ENCODE measurements at places on chromosomes 5 and 9. TPM values are rescaled to one million over a fixed set of nuclear protein-coding genes. Genes with fewer than 3 reads are reported as not detected.
A peak's percentile ranks its signal among the peaks of the same experiment; 100 is the strongest.

CHSY3 gene
- total RNA-seq: 0.28 TPM

RHOBTB3 gene
- 3.6 TPM for total RNA-seq

SOHLH1 gene
- total RNA-seq: not detected

GABRG2 gene
- not detected for total RNA-seq

GPR151 gene
- total RNA-seq: not detected

OTULINL gene
- total RNA-seq: 0.88 TPM

DNA sequence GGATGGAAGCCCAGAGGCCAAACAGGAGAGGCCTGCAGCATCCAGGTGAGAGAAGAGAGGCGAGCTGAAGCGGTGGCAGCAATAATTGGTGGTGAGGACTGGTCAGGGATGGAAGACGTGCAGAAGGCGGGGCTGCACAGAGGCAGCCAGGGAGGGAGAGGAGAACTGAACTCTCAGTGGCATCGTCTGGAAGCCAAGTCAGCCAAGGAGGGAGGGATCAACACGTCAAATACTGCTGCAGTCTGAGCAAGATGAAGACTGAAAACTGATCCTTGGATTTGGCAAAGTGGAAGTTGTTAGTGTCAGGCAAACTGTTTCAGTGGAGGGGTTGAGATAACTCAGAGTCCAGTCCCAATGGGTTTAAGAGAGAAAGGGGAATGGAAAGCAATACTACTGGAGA lies 145.4 kb downstream of the CDK5RAP2 start:
- ATAC-seq: no peak

DNA sequence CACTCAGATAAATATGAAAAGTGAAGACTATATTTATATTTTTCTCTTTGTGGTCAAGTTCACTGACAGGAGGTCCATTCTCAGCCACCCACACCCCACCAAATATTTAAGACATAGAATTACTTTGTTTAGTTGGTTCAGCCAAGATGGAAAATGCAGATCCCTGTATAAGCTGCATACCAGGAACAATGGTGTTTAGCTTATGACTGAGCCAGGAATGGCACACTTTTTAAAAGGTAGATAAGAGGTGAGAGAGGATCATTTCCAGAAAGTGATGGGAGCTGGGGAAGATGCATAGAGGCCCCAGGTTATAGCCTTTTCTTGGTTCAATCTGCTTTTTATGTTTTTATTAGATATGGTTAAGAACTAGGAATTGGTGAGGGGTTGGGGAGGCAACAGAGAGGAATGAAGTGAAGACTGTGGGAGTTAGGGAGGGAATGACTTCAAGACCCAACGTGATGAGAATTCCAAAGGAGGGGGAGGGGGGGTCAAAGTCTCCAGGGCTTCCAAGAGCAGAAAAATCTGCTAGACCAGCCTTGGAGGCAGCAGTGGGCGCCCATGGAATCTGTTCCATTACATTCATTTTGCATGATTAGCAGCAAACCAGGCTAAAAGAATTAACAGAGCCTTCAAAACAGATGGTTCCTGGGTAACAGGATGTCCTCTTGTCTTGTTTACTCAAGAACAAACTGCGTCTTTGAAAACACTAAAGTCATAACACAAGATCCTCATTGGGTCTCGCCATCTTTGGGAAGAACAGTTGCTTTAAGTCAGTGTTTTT lies 95.2 kb downstream of the FGF1 start:
- ATAC-seq: no peak

- no peak for ATAC-seq
Observed at GRCh38 chr5:115363879-115364278, 67.4 kb upstream of the CCDC112 start.

- ATAC-seq: peak; percentile 7
Observed at GRCh38 chr9:19464061-19464763, 55.4 kb downstream of the ACER2 start.

GRCh38 chr5:93601071-93601801 lies 18.2 kb downstream of the NR2F1 start:
- no peak for ATAC-seq

DNA sequence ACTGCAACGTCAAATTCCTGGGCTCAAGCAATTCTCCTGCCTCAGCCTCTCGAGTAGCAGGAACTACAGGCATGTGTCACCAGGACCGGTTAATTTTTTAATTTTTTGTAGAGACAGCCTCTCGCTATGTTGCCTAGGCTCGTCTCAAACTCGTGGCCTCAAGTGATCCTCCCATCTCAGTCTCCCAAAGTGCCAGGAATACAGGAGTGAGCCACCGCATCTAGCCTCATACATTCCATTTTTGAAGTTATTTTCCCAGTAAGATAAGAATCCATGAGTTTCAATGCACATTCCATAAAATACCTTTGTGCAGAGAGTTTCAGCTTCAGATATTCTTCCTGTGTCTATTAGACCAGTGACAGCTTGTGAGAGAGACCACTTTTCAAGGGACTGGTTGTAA lies 70.4 kb downstream of the SKIC3 start:
- ATAC-seq: no peak

DNA sequence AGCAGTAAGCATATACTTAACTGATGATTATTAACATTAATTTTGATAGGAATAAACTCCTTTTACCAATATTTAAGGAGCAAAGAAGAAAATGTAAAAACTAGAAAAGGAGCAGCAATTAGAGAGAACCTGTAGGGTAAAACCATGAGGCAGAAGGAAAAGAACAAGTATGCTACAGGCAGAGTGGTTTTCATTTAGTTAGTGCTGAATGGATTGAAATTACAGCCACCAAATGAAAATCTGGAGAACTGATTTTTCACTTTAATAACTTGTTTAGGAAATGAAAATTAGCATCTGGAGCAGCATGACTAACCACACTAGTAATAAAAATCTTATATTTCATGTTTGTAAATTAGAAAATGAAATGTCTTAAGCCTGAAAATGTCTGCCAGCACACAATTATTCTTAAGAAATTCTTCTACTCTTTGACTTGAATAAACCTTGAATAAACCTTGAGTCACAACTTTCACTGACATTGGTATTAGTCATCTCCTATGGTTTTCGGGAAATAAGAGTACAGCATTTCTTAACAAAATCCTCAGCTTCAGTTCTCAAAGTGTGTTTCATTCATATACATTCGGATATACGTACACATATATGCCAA lies 1504.9 kb upstream of the C9orf72 start:
- ATAC-seq: peak; percentile 76

DNA sequence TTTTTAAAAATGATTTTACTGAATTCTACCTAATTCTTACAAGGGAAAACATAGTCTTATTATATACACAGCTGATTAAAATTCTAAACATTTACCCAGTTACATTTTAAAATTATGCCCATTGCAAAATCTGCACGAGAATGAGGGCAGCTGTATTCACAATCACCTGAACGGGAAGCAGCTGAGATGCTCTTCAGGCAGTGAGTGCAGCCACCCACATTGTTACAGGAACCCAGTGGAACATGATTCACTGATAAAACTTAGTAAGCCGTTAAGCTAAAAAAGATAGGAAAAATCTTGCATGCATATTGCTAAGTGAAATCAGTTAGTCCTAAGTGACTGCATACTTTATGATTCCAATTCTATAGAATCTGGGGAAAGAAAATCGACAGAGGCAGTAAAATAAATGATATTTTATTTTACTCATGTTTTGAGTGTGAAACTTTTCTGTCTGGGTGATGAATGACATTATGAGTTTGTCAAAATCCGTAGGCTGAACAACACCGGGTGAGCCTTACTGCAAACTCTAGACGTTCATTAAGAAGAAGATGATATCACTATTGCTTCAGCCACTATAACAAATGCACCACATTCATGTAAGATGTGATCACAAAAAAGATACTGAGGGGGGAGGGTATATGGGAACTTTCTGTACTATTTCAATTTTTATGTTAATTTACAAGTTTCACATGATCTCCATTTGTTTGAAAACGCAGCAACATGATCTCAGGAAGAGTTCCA lies 39.1 kb upstream of the FLT4 start:
- no peak for ATAC-seq

DNA sequence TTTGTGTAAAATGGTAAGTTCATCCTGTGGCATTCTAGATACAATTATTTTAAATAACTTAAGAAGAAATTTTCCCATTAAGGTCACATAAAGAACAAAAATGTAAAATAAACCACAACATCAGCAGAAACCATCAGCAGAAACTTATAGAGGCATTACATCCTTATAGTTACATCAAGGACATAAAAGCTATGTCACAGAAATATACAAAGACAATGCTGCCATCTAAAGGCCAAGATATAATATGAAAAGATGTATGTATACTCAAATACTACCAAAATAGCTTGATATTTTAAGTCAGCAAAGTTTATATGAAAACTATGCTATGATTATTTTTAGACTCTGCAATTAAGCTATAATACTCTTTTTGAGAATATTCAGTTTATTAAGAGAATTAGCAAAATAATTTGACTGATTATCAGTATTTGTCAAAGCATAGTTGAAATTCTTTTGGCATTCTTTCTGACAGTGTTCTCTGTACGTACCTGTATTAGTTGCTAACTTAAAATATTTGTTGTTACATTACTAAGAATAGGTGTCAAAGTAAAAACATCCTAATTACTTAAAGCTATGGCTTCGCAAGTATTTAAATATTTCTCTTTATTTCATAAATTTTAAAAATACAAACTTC lies 36.2 kb downstream of the FBXL17 start:
- no peak for ATAC-seq

DNA sequence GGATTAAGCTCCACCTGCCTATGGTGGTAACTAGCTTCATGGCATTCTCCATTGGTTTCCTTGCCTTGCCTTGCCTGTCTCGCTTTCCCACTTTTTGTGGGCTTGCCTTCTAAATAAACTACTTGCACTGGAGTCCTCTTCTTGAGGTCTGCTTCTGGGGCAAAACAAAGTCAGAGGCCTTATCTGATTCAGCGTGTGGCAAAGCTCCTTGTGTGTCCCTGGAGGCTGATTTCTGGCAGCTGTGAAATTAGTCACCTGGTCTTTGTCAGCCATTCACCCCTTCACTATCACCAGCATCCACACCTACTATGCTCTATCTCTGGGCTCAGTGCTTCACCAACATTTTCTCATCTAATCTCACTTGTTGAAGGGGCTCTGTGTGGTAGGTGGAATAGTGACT lies 176.2 kb downstream of the SEC61B start:
- no peak for ATAC-seq

- ATAC-seq: no peak
Observed at GRCh38 chr5:56624751-56625150, 190.6 kb upstream of the MAP3K1 start.

- peak; percentile 53 for ATAC-seq
Observed at GRCh38 chr5:19492861-19493260, 495.1 kb downstream of the CDH18 start.

DNA sequence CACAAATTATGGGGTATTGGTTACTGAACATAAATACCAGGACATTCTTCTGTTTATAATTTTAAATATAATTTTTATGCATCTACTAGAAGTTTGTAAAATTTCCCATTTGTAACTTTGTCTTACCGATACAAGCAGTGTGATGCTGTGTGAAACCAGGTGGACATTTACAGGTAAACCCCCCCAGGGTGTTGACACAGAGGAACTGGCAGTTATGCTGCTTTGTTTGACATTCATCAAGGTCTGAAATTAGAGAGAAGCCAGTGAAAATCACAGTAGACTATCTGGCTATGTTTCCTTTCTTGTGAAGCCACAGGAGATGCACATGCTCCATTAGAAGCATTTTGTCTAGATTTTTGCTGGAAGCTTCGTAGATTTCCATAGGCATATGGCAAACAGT lies 190.9 kb downstream of the SLC12A2 start:
- no peak for ATAC-seq

GRCh38 chr9:112104901-112105300 lies 70.2 kb downstream of the SUSD1 start:
- no peak for ATAC-seq

DNA sequence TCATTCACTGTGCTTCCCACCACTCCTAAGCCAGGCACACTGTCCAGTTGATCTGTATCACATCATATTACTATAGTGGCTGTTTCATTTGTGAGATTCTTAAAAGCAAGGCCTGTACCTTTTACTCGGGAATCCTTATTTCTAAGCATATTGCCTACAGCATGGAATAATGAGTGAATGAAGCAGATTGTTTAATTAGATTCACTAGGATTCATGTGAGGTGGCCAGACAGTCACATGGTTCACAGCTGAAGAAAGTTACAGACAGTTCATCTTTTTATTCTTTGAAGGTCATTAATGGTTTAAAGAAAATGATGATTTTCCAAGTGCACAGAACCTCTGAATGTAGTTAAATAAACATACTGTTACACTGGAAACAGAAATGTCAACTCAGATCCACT lies 24.3 kb upstream of the SEMA6A start:
- ATAC-seq: no peak

DNA sequence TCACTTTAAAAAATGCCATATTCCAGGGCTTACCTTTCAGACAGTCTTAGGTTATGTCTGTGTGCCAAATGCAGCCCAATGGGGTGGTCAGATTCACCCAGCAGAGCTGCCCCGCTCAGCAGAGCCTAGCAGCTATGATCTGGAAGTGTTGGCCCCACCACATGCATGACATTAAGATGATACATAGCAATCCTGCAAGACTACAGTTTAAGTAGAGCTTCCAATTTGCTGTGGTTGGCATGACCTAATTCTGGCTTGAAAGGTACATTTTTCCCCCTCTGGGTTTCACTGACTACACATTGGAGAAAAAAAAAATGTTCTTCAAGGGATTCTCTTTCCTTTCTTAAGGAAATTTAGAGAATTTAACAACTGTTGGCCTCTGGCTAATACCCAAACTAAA lies 22.5 kb downstream of the MEF2C start:
- no peak for ATAC-seq

DNA sequence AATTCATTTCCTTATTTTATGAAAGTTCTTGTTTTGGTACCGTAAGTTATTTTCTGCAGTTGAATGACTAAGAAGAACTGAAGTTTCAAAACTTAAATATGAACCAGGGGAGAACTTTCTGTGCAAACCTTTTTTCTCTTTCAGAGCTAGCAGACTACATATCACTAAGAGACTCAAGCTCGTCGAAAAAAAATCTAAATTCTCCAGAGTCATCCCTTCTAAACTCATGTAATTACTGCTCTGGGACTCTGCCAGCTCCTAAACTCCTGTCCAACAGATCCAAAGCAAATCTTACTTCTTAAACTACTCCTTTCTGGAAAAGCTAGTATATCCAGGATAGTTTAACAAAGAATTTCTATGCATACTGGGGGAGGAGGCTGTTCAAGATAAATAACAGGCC lies 87.0 kb upstream of the NR5A1 start:
- no peak for ATAC-seq

DNA sequence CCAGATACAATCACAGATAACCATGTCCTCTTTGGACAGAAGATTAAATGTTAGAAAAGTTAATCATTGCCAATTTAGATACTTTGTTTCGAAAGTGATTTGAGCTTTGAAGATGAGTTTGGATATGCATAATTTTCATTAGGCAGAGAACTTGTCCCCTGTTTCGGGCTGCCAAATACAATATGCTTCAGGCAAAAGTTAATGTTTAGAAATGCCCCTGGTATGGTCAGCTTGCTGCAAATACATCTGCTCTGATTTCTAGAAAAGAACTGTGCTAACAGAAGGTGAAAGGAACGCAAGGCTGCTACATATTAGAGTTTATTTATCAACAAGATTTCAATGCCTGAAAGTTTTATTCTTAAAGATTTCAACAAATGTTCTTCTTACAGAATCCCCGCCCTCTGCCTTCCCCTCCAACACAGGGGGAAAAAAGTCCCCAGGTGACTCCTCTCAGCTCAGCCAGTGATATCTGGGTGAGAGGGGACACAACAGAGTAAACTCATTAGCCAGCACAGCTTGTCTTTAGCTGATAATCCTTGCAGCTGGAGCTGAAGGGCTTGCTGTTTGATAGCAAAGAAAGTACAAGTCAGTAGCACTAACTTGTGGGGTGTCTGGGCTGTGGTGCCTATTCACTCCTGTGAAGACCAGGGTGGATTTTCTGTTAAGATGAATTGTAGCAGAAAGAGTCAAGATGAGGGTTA lies 435.7 kb downstream of the DMAC1 start:
- ATAC-seq: no peak

Measured in esophagus mucosa (tissue), 1 donor.